Cerebellum (tissue), 4 donors: ENCODE measurements at places on chromosomes 1 and 21. TPM values are rescaled to one million over a fixed set of nuclear protein-coding genes. Genes with fewer than 3 reads are reported as not detected.

- DNase-seq: no peak
Observed at GRCh38 chr1:25912076-25912831, 6.0 kb upstream of the STMN1 start.

DNA sequence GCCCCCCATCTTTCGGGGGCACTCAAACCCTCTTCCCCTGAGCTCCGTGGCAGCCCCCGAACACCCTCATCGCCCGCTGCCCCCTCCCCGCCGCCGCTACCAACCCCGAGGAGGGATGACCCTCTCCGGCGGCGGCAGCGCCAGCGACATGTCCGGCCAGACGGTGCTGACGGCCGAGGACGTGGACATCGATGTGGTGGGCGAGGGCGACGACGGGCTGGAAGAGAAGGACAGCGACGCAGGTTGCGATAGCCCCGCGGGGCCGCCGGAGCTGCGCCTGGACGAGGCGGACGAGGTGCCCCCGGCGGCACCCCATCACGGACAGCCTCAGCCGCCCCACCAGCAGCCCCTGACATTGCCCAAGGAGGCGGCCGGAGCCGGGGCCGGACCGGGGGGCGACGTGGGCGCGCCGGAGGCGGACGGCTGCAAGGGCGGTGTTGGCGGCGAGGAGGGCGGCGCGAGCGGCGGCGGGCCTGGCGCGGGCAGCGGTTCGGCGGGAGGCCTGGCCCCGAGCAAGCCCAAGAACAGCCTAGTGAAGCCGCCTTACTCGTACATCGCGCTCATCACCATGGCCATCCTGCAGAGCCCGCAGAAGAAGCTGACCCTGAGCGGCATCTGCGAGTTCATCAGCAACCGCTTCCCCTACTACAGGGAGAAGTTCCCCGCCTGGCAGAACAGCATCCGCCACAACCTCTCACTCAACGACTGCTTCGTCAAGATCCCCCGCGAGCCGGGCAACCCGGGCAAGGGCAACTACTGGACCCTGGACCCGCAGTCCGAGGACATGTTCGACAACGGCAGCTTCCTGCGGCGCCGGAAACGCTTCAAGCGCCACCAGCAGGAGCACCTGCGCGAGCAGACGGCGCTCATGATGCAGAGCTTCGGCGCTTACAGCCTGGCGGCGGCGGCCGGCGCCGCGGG, 837 bp downstream of the FOXD3 start:
- DNase-seq: no peak

GRCh38 chr1:58732087-58732775, 32.4 kb upstream of the MYSM1 start:
- DNase-seq: no peak

DNA sequence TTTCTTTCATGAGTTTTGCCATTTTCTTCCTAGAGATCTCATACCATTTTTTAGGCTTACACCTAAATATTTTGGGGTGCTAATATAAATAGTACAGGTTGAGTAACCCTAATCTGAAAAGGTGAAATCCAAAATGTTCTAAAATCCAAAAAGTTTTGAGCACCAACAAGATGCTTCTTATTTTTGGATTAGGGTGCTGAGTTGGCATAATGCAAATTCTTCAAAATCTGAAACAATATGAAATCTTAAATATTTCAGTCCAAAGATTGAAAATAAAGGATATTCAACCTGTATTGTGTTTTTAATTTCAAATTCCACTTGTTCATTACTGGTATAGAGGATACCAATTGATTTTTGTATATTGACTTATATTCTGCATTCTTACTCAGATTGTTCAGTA, 51.1 kb upstream of the KCNK2 start:
- no peak for DNase-seq

KCNT2 gene
- total RNA-seq: 20.1 TPM

TSPEAR gene
- total RNA-seq: 0.09 TPM

GJA9 gene
- total RNA-seq: not detected

TSSK3 gene
- 1.8 TPM for total RNA-seq

ACKR1 gene
- total RNA-seq: 4.2 TPM
